GM12891 (cell line): ENCODE measurements at places on chromosomes 2 and 18.
A peak's percentile ranks its signal among the peaks of the same experiment; 100 is the strongest.

GRCh38 chr2:194494401-194494800 lies 1162.6 kb upstream of the SLC39A10 start:
- no peak for DNase-seq

GRCh38 chr2:23397478-23397877 lies 12.5 kb downstream of the KLHL29 start:
- no peak for DNase-seq

- DNase-seq = peak; percentile 5
Measured at GRCh38 chr2:227163485-227163997, 464 bp downstream of the COL4A4 start.

- DNase-seq = no peak
Measured at GRCh38 chr2:162521871-162522650, 178.1 kb downstream of the GCA start.

DNA sequence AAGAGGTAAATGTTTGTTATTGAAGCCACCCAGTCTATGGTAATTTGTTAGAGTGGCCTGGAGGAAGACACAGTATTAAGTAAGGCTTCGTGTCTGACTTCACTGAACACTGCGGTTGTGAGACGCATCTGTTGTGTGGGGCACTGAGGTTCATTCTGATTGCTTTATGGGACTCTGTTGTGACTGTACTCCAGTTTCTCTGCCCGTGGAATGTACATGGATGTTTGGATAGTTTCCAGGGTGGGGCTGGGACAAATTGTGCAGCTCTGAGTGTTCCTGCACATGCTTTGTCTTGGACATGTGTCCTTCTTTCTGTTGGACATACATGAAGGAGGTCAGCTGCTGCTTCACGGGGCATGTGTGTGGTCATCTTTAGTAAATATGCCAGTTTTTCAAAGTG lies 58.6 kb downstream of the ODC1 start:
- DNase-seq = no peak

DNA sequence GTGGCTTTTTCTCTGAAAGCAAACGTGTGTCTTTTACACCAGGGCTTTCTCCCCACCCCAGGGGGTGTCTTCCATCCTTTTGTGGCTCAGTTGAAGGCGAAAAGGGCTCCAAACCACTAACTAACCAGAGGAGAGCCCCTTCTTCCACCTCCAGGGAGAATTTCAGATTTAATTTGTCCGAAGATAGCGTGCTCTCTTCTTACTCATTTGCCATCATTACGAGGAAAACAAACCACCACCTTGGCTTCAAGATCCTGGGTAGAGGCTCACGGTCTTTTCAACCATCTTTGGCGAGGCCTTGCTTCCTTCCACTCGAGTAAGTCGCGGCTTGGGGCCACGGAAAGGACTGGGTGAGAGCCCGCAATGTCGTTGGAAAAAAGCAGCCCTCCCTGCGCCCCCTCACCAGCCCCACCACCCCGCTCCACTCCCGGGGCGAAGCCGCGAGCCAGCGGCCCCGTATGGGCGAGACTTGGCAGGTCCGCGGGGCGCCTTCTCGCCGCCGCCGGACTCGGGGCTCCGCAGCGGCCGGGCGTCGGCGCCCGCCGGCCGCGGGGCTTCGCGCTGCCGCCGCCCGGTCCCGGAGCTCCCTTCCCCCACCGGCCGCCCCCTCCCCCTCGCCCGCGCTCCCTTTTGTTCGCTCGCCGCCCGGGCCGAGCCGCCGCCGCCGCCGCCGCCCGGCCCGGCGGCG lies 1.7 kb upstream of the ZNF532 start:
- peak; percentile 49 for DNase-seq

DNA sequence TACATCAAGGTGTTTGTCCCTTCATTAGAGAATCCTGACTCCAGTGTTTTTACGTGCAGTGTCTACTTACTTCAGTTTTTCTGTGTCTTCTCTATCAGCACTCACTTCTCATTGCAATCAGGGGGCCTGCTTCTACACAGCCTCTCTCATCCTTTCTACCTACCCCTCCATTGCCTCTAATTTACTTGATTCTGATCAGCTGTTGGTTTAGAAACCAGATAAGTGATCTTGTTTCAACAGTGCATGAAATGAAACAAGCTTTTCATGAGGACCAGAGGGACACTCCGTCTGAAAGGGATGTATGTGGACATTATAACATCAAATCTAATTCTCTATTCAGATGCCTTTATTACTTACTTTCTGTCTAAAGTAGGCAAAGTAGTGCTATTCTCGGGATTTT lies 136.9 kb downstream of the PRKCE start:
- DNase-seq = no peak

DNA sequence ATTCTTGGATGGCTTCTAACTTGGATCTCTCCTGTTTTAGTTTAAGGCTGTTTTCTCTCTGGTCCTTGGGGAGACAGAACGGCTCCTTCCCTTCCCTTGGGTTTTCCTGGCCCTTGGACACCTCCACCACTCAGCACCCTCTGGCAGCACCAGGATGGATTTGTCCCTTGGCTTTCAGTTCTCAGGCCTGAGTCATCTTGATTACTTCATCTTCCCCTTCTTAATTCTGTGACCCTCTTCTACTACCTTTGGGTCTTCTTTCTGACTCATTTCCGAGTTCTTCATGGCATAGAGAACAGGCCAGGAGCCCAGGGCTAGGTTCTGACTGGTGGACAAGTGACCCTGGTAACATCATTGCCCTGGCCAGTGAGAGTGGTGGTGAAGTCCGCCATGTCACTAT lies 14.9 kb downstream of the IGFBP2 start:
- DNase-seq = no peak

GRCh38 chr18:8930990-8931616 lies 171.4 kb upstream of the NDUFV2 start:
- no peak for DNase-seq

DNA sequence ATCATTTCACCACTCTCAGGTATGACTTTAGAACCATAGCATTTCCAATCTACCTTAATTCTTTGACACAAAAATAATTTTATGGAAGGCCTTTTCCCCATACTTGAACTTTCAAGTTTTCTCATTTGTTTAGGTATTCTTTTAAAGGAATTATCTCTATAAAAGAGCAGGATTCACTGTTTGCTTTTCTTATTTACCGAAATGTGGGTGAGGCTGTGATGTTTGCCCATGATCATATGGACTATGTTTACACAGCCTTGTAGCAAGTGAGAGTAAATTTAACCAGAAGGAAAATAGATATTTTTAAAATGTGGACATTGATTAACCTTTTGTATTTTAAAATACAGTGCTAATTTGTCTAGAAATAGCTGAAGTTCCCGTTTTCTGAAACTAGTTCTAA lies 26.3 kb downstream of the CAB39 start:
- DNase-seq = no peak
